Lung (tissue), 17 donors: ENCODE measurements at places on chromosomes 6 and 20. TPM values are rescaled to one million over a fixed set of nuclear protein-coding genes. Genes with fewer than 3 reads are reported as not detected.

- no peaks in the 10 kb centered on the region for H3K27me3 ChIP-seq
- H3K36me3 ChIP-seq, result no peaks in the 10 kb centered on the region
- no peaks in the 10 kb centered on the region for H3K4me1 ChIP-seq
- no peak for DNase-seq
- no peak overlapping the region for H3K27ac ChIP-seq
Observed at GRCh38 chr20:15817351-15817750, 755.9 kb downstream of the KIF16B start.

DNA sequence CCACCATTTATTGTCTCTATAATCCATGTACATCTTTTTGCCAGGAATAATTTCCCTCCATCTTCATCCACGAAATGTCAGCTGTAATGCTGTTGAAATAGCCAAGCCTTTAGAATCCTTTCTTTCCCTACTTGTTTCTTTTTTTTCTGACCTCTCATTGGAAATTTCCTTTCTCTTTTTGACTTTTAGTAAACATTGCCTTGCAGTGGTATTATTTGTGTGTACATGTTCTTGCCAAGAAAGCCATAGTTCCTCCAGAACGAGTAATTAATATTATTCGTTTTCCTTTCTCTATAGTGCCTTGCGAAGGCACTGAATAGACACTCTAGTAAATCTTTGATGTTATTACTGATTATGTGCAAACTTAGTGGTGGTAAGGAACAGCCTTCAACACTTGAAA lies 282.2 kb downstream of the GJA1 start:
- H3K36me3 ChIP-seq, result no peaks in the 10 kb centered on the region
- no peak overlapping the region for H3K27ac ChIP-seq
- H3K27me3 ChIP-seq, result no peaks in the 10 kb centered on the region
- H3K4me1 ChIP-seq, result no peaks in the 10 kb centered on the region

GRCh38 chr6:165718491-165718891 lies 55.5 kb upstream of the PDE10A start:
- H3K36me3 ChIP-seq, result no peaks in the 10 kb centered on the region
- peaks cover 2% of the 10 kb centered on the region for H3K27me3 ChIP-seq
- no peaks in the 10 kb centered on the region for H3K4me1 ChIP-seq
- no peak overlapping the region for H3K27ac ChIP-seq
- H3K4me3 ChIP-seq, result no peak overlapping the region

GRCh38 chr6:41966961-41967311 lies 25.3 kb upstream of the CCND3 start:
- no peaks in the 10 kb centered on the region for H3K27me3 ChIP-seq
- H3K27ac ChIP-seq, result no peak overlapping the region
- H3K36me3 ChIP-seq, result no peaks in the 10 kb centered on the region
- H3K4me3 ChIP-seq, result no peak overlapping the region
- DNase-seq, result no peak

PPP1R3G gene
- 0.58 TPM for total RNA-seq
